Esophagus muscularis mucosa (tissue), 4 donors: ENCODE measurements at places on chromosomes 12 and 14. TPM values are rescaled to one million over a fixed set of nuclear protein-coding genes. Genes with fewer than 3 reads are reported as not detected.

DNA sequence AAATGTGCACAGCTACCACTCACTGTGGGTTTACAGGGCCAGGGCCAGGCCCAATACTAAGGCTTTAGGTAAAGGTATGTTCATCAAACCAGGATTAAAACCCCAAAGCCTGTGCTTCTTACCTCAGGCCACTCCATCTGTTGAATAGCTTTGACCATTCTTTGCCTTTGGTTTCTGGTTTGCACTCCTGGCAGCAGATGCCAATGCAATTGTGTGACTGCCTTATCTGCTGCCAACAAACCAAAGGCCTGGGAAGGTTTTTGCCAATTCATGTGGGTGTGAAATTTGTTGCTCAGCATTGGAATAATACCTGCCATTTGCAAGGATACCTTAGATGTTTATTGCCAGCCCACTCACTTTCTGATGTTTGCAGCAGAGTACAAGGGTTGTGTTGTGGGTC is 221.6 kb downstream of the C12orf75 start:
- no peak for DNase-seq

GRCh38 chr14:37890095-37890494 is 294.7 kb downstream of the TTC6 start:
- no peak for DNase-seq

Gene ENTPD5
- 9.6 TPM for total RNA-seq

DNA sequence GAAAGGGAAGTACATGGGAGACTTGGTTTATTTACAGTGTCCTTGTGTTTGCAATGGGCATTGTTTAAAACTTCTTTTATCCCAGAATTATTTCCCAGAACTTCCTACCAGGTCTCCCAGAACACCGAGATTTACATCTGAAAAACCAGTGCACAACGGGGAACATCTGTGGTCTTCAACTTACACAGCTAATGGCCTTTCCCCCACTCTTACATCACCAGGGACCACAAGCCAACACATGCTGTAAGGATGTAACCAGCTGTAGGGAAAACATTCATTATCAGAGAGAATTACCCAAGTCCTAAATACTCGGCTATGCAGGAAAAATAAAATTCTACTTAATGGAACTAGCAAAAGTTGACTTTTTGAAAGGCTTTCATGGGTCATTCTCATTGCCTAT is 267.6 kb downstream of the DUSP6 start:
- peak; percentile 81 for DNase-seq

- DNase-seq = no peak
Measured at GRCh38 chr14:53286301-53286700, 133.2 kb upstream of the DDHD1 start.

Gene MYH6
- total RNA-seq = not detected

Gene EXOC3L4
- total RNA-seq = 1.2 TPM

DNA sequence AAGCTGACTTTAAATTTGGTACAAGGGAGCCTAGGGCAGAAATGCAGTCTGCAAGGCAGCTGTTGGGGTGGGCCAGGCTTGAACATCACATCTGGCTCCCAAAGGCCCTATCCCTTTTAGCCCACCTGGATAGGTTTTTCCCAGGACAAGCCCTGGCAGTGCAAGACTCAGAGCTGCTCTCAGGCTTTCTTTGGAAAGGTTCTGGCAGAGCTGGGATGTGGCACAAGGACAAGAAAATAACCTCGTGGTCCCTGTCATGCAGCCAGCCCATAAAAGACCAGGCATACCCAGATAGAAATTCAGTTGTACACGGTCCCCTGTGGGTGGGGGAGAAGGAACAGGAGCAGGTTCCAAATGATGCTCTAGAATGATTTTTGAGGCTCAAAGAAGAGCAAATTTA is 206.9 kb downstream of the TTC7B start:
- DNase-seq = no peak

- DNase-seq = no peak
Measured at GRCh38 chr14:83085136-83085535, 1551.5 kb upstream of the SEL1L start.

DNA sequence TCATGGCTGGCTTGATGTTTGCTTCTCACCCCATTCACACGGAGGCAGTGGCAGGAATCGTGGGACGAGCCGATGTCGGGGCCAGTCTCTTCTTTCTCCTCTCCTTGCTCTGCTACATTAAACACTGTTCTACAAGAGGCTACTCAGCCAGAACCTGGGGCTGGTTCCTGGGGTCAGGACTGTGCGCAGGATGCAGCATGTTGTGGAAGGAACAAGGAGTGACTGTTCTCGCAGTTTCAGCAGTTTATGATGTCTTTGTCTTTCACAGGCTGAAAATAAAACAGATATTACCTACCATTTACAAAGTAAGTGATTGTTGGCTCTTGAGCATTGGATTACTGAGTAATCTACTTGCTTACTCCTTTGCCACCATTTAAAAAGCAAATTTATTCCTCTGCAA is 170.6 kb downstream of the TMTC2 start:
- DNase-seq = no peak

DNA sequence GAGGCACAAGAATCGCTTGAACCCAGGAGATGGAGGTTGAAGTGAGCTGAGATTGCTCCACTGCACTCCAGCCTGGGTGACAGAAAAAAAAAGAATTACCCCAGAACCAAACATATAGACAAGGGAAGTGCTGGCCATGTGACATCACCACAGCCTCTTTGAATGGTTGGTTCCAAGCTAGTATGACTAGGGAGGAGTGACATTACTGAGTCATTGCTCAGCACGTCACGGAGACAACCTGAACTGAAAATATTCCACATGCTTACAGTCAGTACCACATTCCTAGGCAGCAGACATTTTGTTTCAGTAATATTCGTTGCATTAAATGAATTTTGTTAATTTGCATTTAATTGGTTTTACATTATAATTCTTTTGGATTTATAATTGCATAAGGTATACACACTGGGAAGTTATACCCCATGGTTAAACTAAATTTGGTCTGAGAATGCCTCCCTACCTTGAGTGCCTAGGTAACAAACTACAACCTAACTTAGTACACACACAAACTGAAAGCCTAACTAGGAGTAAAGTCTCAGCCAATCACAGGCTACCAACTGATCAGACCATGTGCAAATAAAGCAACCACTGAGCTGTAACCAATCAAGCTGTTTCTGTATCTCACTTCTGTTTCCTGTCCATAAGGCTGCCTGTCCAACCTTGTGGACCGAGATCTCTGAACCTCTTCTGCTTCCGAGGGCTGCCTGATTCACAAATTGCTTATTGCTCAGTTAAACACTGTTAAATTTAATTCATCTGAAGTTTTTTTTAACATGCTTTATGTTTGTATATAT is 164.4 kb downstream of the CAND1 start:
- DNase-seq = no peak

- DNase-seq = no peak
Measured at GRCh38 chr12:114003286-114003685, 37.2 kb upstream of the RBM19 start.

GRCh38 chr12:50265770-50266524 is 17.4 kb downstream of the LIMA1 start:
- no peak for DNase-seq

Gene ZFHX2
- 1.8 TPM for total RNA-seq

DNA sequence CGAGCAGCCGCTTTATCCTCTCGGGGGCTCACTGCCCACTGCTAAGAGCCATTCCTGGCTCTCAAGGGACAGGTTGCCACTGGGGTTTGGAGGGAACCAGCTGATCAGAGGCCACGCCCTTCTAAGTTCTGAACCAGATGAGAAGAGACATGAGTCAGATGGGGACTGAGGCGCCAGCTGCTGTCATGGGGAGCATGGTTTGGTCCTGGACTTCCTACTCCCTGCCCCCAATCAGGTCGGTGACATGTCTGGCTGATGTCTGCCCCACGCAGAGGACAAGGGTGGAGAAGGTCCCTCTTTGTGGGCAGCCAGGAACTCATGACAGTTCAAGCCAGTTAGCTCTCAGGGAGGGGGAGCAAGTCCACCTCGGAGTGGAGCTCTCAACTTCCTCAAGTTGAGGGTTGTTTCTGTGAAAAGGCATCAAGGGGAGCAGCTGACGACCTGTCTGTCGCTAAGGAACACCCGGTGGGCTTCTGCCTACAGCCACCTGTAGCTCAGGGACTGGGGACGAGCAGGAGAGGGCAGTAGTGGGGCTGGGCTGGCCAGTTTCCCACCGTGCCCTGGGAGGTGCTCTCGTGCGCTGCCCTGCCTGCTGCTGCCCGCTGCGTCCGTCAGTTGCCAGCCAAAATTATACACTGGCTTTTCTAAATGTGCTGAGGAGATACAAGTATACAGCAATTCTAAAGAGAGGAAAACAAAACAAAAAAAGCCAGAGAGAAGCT is 20.5 kb downstream of the PSMC1 start:
- DNase-seq = no peak

Gene CLSTN3
- total RNA-seq = 9.6 TPM

- no peak for DNase-seq
Measured at GRCh38 chr12:123139926-123140675, 10.8 kb downstream of the PITPNM2 start.

DNA sequence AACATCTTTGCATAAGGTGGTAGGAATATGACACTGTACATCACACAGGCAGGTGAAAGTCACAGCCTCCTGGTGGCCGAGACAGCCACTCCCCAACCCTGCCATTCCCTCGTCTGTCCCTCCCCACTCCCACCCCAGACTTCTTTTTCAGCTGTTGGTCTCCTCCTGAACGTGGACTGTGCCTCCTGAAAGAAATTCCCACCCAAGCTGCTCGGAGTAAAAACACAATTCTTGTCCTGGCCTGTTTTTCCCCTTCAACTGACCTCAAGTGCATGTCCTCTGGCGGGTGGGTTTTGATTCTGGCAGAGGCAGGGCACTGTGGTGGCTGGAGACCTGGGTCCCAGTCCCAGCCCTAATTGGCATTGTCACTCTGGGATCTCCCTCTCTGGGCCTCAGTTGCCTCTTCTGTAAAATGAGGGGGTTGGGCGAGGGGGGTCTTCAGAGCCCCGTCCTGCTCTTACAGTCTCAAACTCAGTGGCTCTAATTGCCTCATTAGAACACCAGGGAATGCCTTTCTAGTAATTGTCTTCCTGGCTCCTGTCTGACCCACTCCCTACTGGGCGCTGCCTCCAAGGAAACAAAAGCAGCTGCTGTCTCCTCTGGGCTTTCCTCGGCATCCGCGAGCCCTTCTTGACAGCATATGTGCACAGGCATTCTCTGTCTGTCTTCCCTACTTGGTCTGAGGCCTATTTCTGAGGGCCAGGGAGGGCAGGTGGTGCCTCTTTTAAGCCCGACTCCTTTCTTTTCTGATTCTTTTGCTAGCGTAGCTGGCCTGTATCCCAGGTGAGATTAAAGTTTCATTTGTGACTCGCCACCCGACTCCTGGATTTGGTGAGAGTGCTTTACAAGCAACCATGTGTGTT is 186.6 kb upstream of the RMST start:
- DNase-seq = peak; percentile 79

Gene TROAP
- not detected for total RNA-seq

GRCh38 chr14:68714991-68715924 is 77.6 kb downstream of the ZFP36L1 start:
- no peak for DNase-seq

Gene SLC4A8
- 0.83 TPM for total RNA-seq

Gene PAWR
- 73.1 TPM for total RNA-seq

Gene PKP2
- total RNA-seq = 1.2 TPM

- DNase-seq = no peak
Measured at GRCh38 chr14:45559626-45560025, 306.6 kb upstream of the MIS18BP1 start.

- DNase-seq = no peak
Measured at GRCh38 chr14:77270361-77271112, 469 bp downstream of the NGB start.

GRCh38 chr14:81298911-81299310 is 78.2 kb upstream of the GTF2A1 start:
- DNase-seq = no peak

GRCh38 chr12:108309674-108310312 is 29.3 kb downstream of the CMKLR1 start:
- no peak for DNase-seq

DNA sequence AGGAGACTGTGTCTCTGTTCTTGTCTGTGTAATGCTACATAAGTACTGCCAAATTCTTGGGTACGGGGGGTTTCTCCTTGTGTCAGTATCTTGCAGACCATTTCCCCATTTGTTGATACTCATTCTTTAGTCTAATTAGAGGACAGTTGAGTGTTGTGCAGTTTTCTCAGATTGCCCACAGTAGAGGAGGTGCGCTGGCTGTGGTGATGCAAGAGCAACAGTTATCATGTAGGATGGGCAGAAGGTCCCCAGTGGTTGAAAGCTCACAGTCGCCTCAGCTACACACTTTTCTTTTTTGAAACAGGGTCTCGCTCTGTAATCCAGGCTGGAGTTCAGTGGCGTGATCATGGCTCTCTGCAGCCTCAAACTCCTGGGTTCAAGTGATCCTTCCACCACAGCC is 37.8 kb upstream of the ATP2A2 start:
- DNase-seq = no peak

DNA sequence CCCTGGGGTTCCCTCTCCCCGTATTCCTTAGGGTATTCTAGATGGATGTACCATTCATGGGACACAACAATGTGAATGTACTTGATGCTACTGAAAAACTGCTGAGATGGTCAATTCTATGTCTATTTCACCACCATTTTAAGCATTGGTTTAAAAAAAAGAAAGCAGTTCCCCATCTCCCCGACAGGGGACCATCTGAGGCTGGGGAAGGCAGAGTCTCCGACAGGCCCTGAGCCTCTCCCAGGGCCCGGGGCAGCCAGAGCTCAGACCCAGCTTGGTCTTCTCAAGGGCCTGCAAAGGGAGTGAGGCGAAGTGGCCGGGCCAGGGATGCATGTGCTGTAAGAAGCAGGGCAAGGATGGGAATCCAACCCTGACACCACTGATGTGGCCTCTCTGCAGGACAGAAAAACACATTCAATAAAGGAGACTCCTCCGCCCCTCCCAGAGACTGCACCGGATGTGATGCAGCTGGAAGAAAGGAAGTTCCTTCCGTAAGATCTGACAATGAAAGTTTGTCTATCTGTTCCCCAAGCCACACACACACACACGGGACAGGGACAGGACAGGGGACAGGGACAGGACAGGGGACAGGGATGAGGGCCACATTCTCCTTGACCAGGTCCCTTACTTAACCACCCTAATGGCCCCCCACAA is 234.1 kb downstream of the BCL11B start:
- DNase-seq = no peak

DNA sequence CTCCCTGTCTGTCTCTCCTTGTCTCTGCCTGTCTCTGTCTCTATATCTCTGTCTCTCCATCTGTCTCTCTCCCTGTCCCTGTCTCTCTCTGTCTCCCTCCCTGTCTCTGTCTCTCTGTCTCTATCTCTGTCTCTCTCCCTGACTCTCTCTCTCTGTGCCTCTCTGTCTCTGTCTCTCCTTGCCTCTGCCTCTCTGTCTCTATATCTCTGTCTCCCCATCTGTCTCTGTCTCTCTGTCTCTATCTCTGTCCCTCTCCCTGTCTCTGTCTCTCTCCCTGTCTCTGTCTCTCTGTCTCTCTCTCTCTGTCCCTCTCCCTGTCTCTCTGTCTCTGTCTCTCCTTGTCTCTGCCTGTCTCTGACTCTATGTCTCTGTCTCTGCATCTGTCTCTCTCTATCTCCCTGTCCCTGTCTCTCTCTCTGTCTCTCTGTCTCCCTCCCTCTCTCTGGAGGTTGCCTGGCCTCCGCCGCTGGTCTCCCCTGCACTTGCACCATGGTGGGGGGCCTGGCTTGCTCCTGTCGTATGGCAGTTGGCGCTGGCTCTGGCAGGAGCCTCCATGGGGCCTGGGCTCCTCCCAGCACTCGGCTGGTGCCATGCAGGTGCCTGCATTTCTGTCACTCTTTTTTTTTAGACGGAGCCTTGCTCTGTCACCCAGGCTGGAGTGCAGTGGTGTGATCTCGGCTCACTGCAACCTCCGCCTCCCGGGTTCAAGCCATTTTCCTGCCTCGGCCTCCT is 28.3 kb downstream of the MMP17 start:
- DNase-seq = no peak

- DNase-seq = no peak
Measured at GRCh38 chr12:20946732-20947131, 136.2 kb downstream of the SLCO1B3 start.
